ENCODE measurements at places on chromosomes 7 and 10.
A peak's percentile ranks its signal among the peaks of the same experiment; 100 is the strongest.

DNA sequence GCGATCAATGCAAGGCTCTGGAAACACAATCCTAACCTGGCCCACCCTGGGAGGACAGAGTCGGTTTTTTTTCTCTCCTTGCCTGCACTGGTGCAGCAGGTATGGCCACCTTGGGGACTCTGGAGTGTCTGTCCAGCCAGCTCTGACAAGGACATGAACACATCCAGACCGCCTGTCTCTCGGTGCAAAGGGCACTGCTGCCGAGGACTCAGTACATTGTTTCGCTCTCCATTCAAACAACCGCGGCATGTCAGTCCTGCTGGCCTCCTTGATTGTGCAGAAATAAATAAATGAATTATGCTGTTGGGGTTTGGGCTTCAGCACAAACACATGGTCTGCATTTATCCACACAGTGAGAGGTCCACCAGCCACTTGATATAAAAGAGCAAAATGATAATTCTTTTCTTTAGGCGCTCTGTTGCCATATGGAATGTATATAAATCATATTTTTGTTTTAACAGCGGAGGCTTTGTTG, 565.2 kb downstream of the KCNMA1 start:
- DNase-seq = no peak

- no peak for DNase-seq
Observed at GRCh38 chr7:39890411-39890810, 59.6 kb upstream of the CDK13 start.

GRCh38 chr10:131081376-131081775, 230.1 kb downstream of the TCERG1L start:
- DNase-seq = no peak

DNA sequence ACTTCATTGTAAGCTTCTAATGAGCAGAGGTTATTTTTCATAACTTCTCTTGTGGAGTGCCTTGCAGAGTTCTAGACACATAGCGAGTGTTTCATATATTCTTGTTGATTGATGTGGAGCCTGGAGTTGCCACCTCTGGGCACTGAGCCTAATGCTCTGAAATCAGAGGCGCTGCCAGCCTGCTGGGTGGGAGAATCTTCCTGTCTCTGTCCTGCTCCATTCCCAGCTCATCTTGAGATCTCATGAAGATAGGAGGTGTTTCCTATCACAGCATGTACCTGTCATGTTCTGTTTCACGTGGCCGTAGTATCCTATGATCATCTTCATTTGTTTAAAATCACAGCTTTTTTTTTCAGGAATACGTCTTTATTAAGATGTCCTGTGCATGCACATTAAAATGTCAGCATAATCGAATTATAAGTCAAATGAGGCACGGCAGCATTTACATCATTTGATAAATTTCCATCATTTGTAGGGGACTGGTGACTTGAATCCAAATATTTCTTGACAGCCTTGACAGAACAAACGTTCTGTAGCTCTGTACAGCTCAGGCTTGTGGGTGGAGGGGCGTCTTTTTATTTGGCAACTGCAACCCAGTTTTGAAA, 393.0 kb downstream of the PHTF2 start:
- DNase-seq = no peak

GRCh38 chr7:133024596-133024995, 57.3 kb downstream of the CHCHD3 start:
- DNase-seq = no peak

- peak; percentile 54 for DNase-seq
Observed at GRCh38 chr7:73557397-73558257, at the start of gene BCL7B. Gene BCL7B (minus strand): TSS chr7:73557690. CDS start chr7:73557578, 112 bp downstream.

GRCh38 chr10:20288060-20288459, 471.8 kb downstream of the PLXDC2 start:
- DNase-seq = no peak

DNA sequence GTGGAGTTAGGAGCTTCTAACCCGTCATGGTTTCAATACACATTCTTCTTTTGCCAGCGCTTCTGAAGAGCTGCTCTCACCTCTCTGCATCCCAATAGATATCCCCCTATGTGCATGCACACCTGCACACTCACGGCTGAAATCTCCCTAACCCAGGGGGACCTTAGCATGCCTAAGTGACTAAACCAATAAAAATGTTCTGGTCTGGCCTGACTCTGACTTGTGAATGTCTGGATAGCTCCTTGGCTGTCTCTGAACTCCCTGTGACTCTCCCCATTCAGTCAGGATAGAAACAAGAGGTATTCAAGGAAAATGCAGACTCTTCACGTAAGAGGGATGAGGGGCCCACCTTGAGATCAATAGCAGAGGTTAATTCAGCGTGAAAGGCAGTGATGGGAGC, 22.4 kb downstream of the PRSS2 start:
- DNase-seq = no peak

- DNase-seq = no peak
Observed at GRCh38 chr10:50501478-50501877, 122.3 kb downstream of the SGMS1 start.

DNA sequence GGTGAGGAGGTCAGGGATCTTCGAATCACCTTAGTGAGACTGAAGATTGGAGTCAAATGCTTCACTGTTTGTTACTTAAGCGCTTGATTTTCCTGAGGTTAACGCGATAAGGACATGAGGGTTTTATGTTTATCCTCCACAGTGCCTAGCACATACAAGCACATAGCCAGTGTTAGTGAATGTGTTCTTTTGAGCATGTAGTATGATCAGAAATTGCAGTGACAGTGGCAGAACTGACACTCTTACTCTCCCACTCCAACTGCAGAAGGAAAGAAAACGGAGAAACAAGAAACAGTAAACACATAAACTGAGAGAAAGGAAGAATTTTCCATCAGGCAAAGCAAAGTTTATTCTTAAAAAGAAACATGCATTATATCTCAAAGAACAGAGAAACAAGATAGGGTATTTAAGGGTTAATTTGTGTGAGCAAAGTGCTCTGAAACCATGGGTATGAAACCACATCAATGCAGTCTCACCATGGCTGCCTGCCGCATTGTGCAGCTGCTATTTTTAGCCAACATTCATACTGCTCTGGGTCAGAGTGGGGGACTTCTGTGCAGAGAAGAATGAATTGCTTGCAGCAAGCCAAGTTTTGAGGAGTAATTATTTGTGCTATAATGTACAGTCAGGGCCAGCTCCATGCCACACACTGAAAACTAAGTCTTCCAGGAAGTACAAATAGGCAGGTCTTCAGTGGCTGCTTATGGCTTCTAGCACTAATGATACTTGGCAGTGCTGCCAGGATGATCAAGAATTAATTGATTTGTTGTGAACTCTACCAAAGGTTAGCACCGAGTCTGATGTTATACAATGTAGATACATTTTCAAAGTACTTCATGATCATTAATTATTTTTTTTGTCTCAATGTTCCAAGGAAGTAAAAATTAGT, 152.0 kb downstream of the MACC1 start:
- no peak for DNase-seq

GRCh38 chr7:45421806-45422205, 152.4 kb upstream of the ADCY1 start:
- DNase-seq = no peak

GRCh38 chr10:96288151-96288621, 16.0 kb upstream of the DNTT start:
- no peak for DNase-seq

DNA sequence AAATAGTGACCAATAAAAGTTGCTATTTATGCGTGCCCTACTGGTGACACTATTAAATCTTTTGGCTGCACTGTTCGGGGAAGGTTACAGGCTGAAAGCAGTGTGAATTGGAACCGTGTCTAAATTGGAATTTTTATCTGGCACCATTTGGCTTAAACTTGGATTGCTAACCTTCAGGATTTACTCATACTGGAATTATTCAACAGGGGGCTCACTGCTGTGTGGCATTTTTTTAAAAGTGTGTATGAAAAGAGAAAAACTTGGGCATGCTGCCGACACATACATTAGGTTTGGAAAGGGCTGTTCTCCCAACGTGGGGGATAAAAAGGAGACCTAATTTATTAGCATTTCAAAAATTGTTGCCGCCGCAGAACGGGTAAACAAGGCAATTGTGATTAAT, 537.9 kb upstream of the MGMT start:
- DNase-seq = no peak

DNA sequence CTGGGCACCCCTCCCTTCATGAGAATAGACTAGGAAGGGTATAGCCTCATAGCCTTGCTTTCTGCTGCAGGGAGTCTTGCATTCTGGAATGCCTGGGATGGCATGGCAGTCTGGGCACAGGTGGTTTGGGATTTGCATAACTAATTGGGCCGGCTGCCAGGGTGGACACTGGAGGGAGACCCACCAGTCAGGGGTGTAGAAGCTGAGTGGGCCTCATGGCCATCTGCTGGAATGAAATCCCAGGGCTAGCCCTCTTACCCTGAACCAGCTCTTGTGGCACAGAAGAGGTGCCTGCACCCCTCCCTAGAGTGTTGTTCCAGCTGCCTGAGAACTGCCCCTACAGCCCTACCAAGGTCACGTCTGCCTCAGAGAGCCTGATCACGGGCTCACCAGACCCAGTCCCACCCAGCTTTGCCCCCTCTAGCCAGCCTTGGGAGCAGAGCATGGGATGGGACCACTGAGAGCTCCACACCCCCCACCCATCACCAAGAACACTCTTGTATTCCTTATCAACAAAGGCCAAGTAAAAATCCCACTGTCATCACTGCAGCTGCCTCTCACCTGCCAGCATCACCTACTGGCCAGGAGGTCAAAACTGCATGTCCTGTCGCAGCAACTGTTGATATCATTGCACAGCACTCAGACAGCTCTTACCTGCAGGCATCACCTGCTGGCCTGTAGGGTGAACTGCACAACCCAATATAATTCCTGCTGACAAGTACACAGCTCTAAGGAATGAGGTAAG, 148.9 kb downstream of the ZEB1 start:
- DNase-seq = no peak

Measured in stimulated activated CD4-positive, alpha-beta T cell treated with anti-CD3 and anti-CD28 coated beads, TNF-alpha, amount 100 ng/mL, for 48 hours (primary cell).